ENCODE measurements at places on chromosomes 1 and 21.
A peak's percentile ranks its signal among the peaks of the same experiment; 100 is the strongest.

DNA sequence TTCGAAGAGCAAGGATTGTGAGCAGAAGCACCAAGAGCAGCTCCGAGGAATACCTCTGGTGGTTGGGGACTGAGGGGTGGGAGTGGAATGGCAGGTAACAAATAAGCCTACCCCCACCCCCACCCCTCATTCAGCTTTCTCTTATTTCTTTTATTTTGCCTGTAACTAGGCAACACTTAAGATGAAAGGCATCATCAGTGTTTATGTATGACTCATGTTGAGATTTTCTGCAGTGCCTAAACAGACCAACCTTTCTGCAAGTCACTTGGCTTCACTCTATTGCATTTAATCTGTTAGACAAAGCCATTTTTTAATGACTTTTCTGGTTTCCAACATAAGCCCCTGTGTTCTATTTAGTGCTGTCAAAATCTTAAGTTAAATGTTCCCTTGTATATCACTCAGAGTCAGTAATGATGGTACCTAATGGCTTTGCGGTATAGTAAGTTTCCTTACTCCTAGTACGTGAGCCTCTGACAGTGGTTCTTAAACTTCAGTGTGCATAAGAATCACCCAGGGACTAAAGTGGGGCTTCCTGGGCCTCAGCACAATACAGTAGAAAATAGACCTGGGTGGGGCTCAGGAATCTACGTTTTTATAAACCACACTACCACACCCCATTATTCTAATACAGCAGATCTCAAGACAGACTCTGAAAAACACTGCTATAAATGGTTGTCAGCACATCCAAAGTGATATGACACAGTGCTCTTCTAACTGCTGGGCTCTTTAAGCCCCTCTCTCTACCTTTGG, 19.9 kb downstream of the CASQ2 start:
- DNase-seq, result no peak

GRCh38 chr1:234600418-234601281, 9.3 kb downstream of the IRF2BP2 start:
- DNase-seq, result no peak

GRCh38 chr1:111856411-111857185, 100.9 kb downstream of the DDX20 start:
- no peak for DNase-seq

DNA sequence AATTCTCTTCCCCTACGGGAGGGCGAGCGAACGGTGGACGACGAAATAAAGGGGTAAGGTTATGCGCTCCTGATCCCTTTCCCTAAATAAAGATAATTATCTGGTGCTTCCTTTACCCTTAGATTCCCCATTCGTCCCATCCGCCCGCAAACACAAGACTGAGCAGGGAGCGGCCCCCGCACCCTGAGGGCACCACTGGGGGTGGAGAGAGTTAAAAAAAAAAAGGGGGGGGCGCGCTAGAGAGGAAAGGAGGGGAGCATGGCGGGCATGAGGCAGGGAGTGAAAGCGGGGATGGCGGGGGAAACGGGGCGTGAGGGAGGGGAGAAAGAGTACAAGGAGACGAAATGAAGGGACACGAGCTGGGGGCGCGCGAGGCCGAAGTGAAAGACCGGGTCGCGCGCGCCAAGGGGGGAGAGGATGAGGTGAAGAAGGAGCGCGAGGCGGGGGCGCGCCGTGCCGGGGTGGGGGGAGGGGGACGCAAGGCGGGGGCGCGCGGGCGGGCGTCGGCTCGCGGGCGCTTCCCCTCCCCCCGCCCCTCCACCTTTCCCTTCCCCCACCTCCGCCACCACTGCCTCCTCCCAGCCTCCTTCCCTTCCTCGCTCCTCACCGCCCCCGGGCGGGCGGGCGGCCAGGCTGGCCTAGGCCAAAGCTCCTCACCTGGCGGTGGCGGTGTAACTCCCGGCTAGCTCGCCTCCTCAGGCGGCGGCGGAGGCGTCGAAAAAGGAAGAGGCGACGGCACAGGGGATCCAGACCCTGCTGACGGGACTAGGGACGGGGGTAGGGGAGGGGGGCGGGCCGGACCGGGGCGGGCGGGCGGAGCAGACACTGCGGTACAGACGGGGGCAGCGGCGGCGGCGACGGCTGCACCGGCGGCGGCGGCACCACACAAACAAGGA, 448 bp downstream of the GATAD2B start:
- DNase-seq, result no peak

GRCh38 chr1:214281720-214282629, 1.0 kb downstream of the SMYD2 start:
- no peak for DNase-seq

- no peak for DNase-seq
Observed at GRCh38 chr1:84972377-84972987, 24.4 kb downstream of the MCOLN2 start.

DNA sequence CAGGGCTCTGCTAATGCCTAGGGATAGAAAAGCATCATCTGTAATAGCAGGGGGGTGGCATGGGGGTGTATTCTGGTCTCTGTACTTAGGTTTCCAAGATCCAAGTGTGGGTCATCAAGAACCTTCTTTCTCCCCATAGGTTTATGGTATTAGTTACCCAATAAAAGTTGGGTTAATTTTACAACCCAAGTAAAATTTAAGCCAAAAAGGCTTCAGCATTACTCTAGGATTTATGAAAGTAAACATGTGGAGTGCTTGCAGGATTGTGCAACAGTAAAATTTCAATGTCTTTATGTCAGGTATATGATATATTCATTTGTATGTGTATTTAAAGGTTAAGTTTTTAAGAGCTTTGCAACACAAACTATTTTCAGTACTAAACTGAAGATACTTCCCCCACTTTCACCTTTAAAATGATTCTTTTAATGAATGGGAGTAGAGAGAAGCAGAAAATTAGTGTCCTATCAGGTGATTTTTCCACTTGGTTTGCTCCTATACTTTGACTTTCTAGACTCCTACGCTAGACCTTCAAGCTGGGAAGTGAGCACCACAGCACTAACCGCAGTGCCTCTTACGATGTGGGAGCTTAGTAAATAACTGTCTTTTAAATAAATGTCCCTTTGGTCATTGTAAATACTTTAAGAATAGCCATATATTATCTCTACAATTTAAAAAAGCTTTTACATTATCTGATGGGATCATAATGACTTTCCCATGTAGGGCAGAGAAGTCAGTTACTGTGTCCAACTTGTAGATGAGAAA, 67.8 kb upstream of the UBE2U start:
- DNase-seq, result no peak

- no peak for DNase-seq
Observed at GRCh38 chr1:197415221-197415620, 147.2 kb downstream of the CRB1 start.

- peak; percentile 23 for DNase-seq
Observed at GRCh38 chr1:162169031-162169790, 99.7 kb downstream of the NOS1AP start.

- DNase-seq, result no peak
Observed at GRCh38 chr1:69502991-69503390, 64.7 kb upstream of the LRRC7 start.

DNA sequence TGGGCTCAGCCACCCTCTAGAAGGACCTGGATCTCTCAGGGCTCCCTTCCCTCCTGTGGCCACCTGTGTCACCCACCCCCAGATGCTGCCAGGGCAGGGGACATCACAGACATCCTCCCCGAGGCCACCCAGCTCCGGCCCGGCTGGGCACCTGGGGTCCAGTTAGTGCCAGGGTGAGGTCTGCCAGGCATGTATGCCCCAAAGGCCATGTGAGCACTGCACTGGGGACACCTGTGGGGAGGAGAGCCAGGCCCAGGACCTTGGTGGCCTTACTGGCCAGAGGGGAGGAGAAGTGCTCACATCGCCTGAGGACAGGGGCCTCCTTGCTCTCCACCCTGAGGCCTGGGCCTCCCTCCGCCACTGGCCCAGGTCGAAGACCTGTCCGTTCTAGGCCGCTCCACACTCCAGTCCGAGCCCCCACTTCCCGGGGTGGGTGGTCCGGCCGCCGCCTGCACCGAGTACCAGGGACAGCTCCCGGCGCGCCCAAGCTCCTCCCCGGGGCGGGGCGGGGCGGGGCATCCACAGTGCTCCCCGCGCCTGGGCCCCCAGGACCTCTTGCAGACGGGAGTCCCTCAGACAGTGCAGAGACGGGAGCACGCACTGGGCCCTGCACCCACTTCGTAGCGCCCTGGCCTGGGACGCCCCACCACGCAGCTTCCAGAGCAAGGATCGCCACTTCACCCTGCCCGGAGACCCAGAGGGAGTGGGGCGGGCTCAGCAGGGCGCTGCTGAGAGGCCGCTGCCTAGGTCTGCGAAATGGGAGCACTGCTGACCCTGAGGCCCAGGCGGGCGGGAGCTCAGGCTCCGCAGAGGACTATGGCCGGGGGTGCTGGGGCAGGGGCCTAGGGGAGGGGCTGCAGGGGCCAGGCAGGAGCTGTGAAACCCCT, 34.3 kb upstream of the CCDC27 start:
- no peak for DNase-seq

- DNase-seq, result no peak
Observed at GRCh38 chr1:183251959-183252450, 65.9 kb downstream of the LAMC2 start.

DNA sequence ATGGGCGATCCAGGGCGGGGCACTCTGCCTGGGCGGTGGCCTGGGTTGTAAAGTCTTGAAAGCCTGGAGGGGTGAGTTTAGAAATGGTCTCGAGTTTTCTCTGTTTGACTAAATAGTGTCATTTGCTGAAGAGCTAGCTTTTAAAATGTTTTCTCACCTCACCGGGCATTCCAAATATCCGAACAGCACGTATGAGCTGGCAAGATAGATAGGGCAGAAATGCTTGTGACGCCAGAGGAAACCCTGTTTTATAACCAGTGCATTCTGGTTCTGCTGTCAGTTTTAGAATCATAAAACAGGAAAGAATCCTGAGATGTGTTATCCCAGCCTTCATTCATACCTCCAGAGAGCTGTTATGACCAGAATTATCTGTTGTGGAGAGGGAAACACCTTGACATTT, 725 bp downstream of the RTCA start:
- no peak for DNase-seq

- no peak for DNase-seq
Observed at GRCh38 chr1:210129759-210130158, 102.8 kb upstream of the SERTAD4 start.

DNA sequence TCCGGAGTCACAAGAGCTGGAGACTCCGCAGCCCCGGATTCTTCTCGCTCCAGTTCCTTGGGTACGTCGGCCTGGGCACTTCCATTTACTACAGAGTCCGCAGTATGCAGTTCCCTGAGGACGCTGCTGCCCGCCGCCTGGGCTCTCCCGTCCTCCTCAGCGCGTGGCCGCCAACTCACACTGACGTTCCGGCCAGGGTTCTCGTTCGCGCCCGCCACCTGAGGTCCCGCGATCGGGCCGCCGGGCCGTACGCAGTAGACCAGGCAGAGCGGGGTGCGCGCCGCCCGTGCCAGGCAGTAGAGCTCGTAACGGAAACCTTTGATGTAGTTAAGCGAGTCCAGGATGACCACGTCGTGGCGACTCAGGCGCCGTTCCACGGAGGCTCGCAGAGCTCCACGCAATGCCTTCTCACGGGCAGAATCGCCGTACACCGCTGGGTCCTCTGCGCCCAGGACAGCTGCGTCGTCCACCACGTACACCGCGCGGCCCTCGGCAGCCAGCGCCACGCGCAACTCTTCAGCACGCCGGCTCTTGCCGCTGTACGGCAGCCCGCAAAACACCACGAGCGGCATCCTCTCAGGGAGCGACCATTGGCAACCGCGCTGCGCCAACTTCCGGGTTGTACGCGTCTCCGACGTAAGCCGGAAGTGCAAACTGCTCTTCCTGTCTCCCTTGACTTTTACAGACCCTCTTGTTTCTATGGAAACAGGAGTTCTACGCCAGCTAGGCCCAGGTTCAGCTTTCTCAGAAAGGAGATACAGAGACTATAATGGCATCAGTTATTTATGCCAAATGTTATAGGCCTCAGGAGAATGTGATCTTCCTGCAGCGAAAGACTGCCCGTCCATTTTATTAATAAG, at the start of gene KTI12:
KTI12 (minus strand) TSS at position 621 of the 860 bp plus-strand sequence; CDS start at position 572, 49 bp downstream.
- DNase-seq, result peak; percentile 44

GRCh38 chr1:31904339-31905092, 33.7 kb downstream of the PTP4A2 start:
- no peak for DNase-seq

- no peak for DNase-seq
Observed at GRCh38 chr1:119674111-119674526, 26.1 kb upstream of the ZNF697 start.

- no peak for DNase-seq
Observed at GRCh38 chr1:30166174-30166573, 557.2 kb downstream of the MATN1 start.

DNA sequence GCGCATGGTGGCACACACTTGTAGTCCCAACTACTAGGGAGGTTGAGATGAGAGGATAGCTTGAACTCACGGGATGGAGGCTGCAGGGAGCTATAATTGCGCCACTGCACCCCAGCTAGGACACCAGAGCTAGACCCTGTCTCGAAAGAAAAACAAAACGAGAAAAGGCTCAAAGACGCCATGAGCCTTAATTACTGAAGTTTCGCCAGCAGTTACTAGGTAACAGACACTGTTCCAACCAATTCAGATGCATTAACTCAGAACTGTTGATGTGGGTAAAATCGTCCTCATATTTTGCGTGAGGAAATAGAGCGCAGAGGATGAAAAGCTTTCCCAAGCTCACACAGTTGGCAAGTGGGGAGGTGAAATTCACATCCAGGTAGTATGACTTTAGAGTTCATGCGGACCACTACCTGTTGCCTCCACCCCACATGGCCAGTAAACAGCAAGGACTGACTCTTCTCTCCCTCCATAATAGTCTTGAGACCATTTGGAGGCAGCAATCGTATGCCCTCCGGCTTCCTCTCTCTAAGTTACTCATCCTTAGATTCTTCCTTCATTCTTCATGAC, 40.1 kb downstream of the INAVA start:
- no peak for DNase-seq

DNA sequence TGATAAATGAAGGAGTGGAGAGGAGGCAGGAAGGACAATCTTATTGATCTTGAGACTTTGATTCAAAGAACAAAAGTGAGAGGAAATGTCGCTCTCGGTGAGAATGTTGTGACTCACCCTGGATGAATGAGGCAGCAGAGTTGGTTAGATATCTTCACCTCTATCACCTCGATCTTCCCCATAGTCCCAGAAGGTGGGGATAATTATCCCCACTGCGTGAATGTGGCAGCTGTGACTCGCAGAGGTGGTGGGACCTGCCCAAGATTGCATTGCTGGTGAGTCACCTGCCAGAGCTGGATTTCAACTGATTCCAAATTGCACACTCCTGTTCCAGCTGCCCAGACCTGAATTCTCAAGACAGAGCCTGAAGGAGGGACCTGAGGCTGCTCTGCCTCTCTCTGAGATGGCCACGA, 105.0 kb downstream of the MATN1 start:
- DNase-seq, result no peak
